ENCODE measurements at places on chromosomes 7 and 10.

DNA sequence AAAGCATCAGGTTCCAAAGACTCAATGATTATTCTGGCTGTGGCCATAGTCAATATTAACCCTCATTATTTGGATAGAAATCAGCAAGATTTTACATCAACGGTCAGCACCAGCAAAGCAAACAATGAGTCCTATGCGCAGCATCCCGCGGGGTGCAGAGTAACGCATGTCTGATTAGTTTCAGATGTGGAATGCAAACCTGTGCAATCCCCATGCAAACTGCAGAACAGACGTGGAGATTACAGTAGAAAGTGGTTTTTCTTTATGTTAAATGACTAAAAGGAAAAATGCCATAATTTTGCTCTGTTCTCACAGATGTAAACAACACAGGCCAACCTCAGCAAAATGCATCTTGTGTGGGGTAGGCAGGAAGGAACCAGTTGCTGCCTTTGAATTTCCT, 258.1 kb upstream of the GRB10 start:
- DNase-seq, result peak; percentile 81

DNA sequence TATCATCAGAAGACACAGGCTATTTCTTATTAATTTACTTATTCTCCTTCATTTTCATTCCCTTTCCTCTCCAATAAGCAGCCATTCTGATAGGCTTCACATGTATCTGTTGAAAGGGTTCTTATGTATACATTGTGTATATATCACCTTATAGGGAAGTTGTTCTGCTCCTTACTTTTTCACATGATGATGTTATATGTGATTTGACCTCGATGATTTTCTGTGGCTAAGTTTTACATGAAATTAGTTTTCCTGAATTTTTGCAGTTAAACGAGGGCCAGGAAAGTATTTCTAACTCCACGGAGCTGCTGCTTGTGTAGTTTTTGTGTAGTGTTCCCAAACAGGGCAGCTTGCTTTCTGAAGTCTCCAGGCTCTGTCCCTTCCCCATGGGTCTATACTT, 84.5 kb downstream of the SH2D4B start:
- no peak for DNase-seq

DNA sequence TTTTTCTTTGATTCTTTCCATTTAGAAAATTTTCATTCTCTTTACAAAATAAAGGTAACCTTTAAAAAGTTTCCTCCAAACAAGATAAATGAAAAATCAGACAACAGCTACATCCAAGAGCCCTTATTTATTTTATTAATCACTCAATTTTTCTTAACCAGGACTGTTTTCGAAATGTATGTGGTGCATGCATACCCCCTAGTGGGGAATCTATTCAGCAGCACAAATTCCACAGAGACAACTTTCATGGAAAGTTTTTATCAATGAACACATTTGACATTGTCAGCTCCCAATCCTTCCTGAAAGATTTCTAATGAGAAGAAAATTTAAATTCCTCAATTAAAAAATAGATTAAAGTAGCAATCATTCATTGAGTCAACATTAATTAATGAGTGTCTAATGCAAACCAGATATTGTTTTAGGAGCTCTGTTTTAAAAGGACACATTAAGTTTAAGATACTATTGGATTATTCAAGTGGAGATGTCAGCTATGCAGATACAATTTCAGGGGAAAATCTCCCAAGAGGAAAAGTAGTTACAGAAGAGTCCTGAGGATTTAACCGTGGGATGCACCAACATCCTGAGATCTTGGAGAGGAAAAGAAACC, 5.2 kb upstream of the HTR7 start:
- peak; percentile 51 for DNase-seq

- DNase-seq, result no peak
These were observed 174.6 kb upstream of the PLPP4 start for GRCh38 chr10:120282421-120282820.

DNA sequence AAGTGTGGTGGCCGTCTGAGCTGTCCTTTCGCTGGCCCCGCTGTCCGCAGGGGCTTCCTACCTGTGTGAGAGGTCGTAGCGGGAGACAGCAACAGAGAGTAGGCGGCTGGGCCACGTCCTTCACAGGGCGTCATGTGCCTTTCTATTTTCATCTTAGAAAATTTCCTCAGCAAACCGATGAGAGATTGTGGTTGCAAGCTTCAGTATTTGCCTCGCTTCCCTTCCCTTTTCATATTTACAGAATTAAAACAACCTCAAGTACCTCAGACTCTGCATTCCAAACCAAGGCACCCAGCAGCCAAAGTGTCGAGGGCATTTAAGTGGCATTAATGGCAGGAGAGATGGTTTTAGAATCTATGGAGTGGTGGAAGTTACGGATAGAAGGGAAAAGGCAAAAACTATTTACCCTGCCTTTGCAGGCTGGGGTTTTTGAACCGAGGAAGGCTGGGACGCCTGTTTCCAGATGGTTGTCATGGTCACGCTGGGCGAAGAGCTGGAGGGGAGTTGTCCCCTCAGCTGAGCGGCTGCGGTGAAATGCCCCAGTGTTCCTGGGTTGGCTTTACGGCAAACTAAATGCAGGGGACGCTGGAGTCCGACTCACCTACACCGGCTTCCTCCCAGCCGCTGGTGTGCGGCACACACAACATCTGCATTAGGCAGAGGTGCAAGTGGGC, 41.9 kb downstream of the WIPI2 start:
- DNase-seq, result no peak

GRCh38 chr10:68082872-68083271, 7.8 kb upstream of the HERC4 start:
- peak; percentile 62 for DNase-seq

- DNase-seq, result peak; percentile 4
These were observed 43.3 kb upstream of the ANLN start for GRCh38 chr7:36346260-36346831.

DNA sequence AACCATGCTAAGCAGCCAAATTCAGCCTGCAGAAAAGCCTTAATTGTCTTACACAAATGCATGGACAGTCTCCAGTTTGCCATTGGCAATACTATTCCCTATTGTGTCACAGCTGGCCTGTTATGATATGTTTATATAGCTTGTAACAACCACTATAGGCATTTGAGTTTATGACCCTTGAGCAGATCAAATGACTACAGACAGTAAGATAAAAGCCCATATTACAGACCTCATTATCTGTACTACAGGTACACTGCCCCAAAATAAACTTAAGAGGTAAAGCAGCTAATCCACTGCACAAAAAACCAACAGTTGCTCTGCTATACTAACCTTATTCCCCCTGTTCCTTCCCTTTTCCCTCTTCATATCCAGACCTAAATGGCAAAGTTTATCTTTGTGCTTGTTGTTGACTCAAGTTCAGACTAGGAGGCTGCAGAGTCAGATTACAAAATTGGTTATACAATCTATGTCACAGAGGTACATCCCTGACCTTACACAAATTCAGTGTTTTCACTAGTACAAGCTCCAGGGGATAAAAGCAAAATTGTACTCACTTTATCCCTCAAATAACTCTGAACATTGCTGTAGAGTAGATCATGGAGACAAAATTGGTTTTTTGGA, 218.4 kb downstream of the GRM8 start:
- DNase-seq, result no peak

DNA sequence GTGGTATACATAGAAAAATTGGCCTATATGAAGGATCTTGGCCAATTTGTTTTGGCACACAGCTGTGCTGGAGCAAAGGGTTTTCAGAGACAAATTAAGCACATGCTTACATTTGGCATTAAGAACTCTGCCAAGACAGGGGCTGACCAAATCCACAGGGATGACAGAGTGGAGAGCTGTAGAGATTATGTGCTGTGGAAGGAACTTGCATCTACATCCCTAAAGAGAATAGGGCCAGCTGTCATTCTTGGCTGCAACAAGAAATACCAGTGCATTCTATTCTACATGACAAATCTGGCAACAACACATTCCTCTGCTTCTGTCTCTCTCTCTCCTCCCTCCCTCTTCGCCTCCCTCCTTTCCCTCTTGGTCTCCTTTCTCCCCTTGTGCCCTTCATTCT, 75.6 kb downstream of the POM121L12 start:
- DNase-seq, result no peak

DNA sequence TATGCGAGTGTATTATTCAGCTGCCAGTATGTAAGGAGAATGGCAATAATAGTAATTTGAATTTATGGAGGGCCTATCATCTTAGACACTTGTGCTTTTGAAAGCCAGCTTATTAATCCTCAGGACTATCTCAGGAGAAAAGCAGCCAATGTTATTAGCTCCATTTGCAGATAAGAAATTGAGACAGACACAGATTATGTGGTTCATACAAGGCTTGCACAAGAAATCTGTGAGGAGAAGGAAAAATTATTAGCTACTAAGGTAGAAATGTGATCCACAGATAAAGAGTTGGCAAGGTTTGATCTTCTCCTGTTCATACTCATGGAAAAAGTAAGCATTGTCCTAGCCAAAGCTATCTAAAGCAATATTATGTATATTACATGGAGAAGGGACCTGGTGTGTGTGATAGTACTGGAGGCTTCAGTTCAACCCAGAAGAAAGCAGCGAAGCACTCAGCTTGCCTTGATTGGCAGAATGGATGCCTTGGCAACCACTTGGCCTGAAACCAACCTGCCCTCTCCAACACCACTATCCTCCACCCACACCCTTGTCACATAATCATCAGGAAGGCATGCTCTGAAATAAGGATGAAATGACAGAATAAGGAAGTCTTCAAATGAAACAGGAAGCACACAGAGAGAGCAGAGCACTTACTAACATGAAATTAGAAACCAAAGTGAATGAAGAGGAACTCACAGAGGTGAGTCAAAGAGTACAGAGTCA, 18.0 kb downstream of the MACC1 start:
- DNase-seq, result peak; percentile 7

DNA sequence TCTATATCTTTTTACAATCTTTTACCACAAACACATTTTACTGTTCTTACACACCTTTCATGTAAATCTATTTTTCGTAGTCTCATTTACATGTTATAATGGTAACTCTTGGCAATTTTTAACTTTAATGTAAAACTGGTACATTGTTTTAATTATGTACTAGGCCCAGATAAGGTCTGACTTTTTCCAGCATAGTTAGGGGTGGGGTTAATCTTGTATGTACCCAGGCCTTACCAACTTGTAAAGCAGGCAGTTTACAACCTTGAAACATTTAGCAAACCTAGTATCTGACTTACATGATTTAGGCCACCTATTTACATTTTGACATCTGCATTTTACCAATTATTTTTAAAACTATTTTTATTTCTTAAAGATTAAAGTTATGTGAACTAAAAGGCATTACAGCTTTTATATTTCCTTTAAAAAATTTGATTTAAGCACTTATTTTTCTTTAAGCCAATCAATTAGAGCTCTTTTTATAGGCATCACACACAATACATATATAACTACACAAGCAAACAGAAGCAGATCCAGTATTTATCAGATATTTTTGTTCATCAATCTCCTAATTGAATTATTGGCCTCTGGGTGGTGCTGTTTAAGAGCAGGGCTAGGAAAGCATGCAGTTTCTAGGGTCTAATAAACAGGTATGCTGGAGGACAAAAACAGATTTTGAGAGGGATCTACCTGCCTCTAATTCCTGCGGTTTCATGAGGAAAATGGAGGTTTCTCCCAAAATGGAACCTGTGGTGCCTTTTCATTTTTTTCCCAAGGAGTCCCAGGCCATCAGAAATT, 19.7 kb upstream of the CROT start:
- no peak for DNase-seq

- DNase-seq, result no peak
These were observed 146.1 kb downstream of the SLC16A9 start for GRCh38 chr10:59563531-59563930.

DNA sequence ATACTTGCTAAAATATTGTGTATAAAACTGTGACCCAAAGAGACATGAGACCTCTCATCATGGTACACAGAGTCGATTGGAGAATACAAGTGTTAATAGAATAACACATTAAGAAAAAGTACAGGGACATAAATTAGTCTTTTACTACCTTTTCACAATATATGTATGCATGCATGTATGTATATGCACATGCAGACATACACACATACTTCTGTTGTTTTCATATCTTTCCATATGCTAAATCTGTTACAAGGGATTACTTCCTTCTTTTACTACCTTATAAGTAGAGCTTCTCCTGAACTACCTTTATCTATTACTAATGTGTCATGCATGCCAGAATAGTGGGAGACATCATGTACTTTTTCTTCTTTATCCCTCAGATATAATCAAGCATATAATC, 131.6 kb downstream of the GPR158 start:
- no peak for DNase-seq

GRCh38 chr7:1151653-1152425, 8.2 kb downstream of the ZFAND2A start:
- no peak for DNase-seq

- DNase-seq, result no peak
These were observed 140.1 kb downstream of the PLXNA4 start for GRCh38 chr7:132436121-132436520.

All from EH (cell line).